ENCODE measurements at places on chromosomes 3 and 15. TPM values are rescaled to one million over a fixed set of nuclear protein-coding genes. Genes with fewer than 3 reads are reported as not detected.

Gene THAP10
- 6.6 TPM for total RNA-seq

Gene DZIP3
- total RNA-seq = 67.9 TPM

Gene ZNF80
- 0.06 TPM for total RNA-seq

Gene SPINK8
- not detected for total RNA-seq

Gene MEGF11
- total RNA-seq = 6.2 TPM
